ENCODE measurements at places on chromosomes 11 and 22.

- DNase-seq: no peak
Observed at GRCh38 chr22:16609548-16610261, 17.1 kb upstream of the CCT8L2 start.

DNA sequence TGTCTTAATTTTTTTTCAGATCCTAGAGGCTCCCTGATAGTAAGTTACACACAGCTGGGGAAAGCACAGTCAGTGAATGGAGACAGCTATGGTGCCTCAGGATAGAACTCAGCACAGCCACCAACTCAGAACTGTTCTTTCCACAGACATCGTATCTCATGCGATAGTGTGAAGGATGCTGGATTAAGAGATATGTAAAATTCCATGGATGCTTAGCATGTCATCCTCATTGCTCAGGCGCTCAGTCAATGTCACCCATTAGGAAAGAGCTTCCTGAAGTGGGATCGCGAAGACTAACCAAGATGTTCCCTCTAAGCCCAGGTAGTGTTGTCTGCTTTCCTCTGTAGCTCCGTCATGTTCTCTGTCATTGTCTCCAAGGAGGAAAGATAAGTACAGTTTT is 1000.4 kb downstream of the OPCML start:
- DNase-seq: no peak

- DNase-seq: peak; percentile 7
Observed at GRCh38 chr22:46484156-46484860, 53.1 kb downstream of the CELSR1 start.

DNA sequence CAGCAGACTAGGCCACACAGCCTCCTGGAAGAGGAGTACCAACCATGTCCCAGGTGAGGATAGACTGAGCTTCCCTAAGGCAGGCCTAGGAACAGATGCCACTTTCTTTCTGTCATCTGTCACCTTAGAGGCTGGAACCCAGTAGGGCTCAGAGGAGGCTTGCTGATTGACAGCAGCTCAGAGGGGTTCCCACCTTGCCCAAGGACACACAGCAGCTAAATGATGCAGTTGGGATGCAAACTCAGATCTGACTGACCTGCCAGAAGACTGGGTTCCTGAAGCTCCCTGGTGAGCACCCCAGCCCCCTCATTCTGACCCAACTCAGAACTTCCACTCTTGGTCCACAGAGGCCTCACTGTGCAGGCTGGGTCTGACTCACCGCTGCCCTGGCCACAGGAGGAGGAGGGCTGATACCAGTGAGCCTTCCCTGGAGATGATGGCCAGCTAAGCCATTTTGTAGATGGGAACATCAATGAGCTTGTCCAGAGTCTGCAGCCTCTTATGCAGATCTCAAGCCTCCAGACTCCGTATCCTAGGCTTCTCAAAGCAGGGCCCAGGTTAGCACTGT is 14.0 kb downstream of the CAPN5 start:
- no peak for DNase-seq

DNA sequence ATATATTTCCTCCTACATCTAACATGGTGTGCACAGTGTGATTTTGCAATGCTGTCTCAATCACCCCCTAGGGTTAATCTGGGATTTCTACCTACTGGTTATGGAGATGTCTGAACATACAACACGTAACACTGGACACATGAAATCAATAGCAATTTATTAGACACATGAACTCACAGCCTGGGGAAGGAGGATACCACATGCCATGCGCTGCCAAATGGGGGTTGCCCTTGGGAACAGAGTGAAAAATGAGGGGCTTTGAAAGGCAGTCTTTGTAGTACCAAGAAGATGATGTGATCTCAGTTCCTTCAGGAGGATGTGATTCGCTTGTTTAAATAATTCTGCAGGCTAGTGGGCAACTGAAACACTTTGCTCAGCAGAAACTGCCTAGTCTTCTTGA is 253.6 kb upstream of the LRRC4C start:
- DNase-seq: no peak

- no peak for DNase-seq
Observed at GRCh38 chr11:57163160-57163868, 18.4 kb upstream of the LRRC55 start.

GRCh38 chr11:125330462-125331325 is 165.4 kb downstream of the FEZ1 start:
- DNase-seq: no peak

DNA sequence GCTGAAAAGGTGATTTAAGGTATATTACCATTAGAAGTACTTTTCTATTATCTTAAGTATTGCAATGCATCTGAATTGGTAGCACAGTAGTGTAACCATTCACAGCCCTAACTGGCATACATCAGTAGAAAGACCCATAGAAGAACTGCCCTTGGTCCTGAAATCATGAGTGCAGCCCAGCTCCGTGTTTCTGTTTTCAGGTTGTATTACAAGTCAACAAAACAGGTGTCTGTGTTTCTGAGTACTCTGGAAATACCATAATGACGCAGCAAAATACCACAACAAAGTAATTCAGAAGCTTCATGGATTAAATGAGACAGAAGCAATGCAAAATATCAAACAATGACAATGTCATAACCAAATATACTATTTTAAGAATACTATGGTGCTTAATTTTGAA is 226.3 kb downstream of the OPCML start:
- DNase-seq: no peak

- no peak for DNase-seq
Observed at GRCh38 chr11:125124618-125124992, 13.2 kb upstream of the TMEM218 start.

DNA sequence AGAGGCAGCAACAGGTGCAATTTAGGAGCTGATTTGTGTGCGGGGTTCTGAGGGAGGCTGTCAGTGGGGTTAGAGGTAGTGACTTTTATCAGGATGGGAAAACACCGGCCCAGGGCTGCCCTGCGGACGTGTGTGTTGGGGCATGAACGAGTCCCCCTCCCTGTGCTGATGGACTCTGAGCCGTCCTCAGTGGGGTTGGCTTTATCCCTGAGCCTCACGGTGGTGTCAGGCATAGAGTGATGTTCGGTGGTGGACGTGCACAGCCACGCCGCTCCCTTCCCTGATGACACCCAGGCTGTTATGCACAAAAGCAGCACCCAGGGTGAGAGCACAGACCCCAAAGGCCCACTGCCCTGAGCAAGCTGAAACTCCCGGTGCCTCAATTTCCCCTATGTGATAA is 809.1 kb downstream of the BRD1 start:
- DNase-seq: no peak

DNA sequence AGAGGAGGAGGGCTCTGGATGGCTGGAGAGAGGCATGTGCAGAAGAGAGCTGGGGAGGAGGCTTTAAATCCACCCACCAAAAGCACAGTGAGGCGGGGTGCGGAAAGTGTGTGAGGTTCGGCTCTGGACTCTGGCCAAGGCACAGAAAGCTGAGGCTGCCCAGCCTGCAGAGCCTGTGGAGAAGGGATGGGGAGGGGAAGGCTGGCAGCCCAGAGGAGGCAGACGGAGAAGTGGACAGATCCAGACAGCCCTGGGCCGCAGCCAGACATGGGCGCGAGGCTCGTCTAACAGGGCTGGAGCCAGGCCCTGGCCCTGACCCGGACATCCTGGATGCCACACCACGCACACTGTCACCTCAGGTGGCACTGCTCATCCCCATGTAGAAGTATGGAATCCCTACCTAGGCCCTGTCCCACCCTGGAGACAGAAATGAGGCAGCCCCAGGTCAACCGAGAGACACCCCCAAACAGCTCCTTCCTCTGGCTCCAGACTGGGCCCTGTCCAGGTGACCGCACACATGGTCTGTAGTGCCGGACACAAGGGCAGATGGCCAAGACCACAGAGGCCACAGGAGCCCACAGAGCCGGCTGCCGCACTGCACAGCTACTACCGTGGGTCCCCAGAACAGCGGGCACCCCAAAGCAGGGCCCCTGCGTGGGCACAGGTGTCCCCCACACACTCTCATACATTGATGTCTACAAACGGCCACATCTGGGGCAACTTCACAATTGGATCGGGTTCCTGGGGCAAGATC is 16.6 kb upstream of the MOB2 start:
- DNase-seq: no peak

DNA sequence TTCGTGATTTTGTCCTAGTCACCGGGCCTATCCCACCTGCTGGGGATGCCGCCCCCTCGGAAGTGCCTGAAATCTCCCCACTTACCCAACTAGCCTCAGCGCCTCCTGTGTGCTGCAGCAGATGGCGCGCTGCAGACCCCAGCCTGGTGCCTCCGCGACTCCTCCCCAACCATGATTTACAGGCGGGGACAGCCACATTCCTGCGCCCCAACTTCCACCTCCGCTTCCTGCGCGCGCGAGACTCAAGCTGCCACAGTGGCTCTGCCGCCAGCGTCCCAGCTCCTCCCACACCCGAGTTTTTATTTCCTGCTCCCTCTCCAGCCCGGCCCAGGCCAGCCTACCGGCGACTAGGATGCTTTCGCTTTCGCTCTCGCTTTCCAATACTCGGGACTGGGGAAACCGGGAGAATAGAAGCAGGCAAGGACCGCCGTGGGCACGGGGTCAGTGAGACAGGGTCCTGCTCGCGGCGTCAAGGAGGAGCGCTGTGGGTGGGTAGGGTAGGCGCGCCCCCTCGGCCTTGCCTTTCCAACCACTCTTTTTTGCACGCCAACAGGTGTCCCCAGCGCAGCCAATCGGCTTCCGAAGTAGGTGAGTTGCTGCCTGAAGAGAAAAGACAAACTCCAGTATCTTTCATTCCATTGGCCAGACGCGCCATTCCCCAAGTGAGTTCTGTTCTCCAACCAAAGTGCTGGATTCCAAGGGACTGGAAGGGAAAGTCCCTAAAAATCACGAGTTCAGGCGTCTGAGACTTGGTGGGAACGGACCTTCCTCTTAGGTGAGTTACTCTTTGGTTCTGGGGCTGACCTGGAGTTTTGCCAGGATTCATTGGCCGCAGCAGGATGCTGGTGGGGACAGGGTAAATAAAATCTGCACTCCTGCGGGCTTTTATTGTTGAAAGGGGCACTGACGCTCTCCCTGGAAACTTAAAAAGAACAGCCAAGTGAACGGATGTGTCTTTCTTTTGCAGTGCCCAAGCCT is at the start of gene FAM111A:
Gene FAM111A, plus strand, starts transcription at position 327 of the 978 bp plus-strand sequence. CDS start 6,017 bp downstream, outside the sequence.
- DNase-seq: peak; percentile 80

GRCh38 chr11:43979571-43980219 is 37.3 kb downstream of the C11orf96 start:
- no peak for DNase-seq

DNA sequence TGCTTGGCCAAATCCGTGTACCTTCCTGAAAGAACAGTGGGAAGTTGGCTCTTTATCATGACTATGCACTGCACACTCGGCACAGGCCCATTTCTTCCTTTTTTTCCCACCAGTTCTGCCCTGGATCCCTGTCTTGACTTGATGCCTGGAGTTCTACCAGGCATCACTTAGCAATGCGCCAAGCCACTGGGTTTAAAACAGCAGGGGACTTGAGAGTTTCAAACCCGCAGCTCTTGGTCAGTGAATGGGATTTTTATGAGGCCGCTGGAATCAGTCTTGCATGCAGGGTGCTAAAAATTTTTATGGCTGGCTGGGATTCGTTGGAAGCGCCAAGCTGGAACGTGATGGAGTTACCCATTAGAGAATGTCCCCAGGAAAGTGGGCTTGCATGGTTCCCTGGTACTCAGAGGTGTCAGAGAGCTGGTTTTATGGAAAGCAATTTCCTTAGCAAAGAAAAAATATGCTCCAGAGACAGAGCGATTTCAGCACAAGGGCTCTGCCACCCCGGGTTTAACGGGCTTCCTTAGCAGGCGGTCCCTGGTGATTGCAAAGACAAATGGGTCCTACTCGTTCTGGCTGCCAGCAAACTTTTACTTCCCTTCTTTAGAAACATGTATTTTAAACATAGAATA is 432.9 kb downstream of the TENM4 start:
- DNase-seq: peak; percentile 15

DNA sequence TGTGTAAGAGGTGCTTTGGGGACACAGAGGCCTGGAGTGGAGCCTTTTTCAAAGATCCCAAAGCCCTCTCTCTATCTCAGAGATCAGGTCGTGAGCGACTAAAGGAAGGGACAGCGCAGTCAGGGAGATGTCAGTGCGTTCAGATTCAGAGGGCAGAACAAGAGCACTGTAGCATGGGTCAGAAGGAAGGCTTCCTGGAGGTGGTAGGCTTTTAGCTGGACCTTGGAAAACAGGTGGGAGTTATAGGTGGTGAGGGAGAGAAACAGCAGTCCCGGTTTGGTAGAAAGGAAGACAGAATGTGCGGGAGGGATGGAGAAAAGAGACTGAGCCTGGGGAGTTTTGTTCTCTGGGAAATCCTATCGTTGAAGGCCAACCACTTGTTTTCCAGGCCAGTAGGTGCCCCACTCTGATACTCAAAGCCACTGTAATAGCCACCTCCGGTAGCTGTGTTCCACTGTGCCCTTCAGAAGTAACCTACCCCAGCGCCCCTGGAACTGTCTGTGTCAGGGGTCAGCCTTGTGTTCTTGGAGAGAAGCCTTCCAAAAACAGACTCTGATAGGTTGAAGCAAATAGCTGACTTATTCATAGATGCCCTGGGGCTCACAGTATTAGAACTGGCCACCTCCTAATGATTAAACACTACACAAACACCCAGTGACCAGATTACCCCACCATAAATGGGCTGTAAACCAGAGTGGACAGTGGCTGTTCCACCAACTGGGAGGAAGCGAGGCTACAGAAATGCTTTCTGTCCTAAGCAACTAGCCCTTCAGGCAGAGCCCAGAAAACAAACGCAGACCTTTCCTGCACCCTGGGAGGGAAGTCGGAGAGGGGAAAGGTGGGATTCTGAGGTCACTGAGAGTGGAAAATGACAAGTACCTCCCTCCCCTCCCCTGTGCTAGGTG is 157.7 kb downstream of the DBX1 start:
- no peak for DNase-seq

DNA sequence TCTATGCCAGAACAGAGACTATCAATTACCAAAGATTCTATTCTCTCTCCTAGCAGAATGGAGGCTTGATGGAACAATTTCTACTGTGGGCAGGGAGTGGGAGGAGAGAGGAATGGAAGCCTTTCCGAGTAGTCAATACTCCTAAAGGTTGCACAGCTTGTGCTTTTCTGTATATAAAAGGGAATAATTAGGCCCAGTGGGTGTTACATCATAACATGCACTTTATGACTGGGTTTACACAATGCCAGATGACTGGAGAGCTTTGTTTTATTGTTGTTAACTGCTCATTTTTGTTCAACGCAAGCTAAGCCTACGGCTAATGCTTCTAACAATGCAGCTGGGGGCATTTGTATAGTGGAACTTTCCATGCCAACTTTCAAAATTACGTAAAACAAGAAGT is 2237.9 kb upstream of the RAG2 start:
- DNase-seq: no peak

- no peak for DNase-seq
Observed at GRCh38 chr11:115322553-115323203, 181.5 kb downstream of the CADM1 start.

Measured in RCC 7860 (cell line).